Stimulated activated CD4-positive, alpha-beta T cell treated with anti-CD3 and anti-CD28 coated beads, TNF-alpha, amount 100 ng/mL, for 1 hour (primary cell): ENCODE measurements at places on chromosomes 7 and 10.

- DNase-seq: no peak
Measured at GRCh38 chr10:115094416-115095140, 1.4 kb downstream of the ATRNL1 start.

DNA sequence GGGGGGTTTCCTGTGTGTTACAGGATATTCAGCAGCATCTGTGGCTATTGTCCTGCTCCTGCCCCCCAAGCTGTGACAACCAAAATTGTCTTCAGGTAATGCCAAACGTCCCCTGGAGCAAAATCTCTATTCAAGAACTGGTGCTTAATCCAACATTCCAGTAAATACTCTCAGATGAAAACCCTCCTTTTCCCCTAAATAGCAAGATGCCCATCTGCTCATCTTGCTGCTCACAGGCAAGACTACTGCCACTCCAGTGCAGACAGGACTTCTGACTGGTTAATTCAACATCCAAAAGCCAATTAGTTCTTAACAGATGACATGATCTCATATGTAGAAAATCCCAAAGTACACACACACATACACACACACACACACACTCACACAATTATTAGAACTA is 20.5 kb upstream of the JAZF1 start:
- no peak for DNase-seq

DNA sequence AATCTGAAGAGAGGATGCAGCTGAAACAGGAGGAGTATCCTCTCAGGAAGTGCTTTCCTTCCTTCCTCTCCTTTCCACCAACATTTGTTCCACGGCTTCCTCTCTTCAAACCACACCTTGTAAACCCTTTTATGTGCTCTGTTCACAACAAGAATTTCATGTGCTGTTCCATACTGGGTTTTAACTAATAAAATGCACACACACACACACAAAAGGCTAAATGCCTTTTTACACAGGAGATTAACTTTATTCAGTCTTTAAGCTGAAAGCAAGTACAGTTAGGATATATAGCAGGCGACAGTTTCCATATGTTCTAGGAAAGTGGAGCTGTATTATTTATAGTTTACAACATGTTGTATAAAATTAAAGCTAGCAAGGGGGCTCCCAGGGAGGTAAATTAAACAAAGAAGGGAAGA is 106.7 kb downstream of the REEP3 start:
- no peak for DNase-seq

- no peak for DNase-seq
Measured at GRCh38 chr10:71332466-71332865, 13.4 kb downstream of the SLC29A3 start.

GRCh38 chr7:28083164-28083997 is 97.2 kb downstream of the JAZF1 start:
- DNase-seq: no peak

- no peak for DNase-seq
Measured at GRCh38 chr7:24213311-24213710, 70.7 kb upstream of the NPY start.

DNA sequence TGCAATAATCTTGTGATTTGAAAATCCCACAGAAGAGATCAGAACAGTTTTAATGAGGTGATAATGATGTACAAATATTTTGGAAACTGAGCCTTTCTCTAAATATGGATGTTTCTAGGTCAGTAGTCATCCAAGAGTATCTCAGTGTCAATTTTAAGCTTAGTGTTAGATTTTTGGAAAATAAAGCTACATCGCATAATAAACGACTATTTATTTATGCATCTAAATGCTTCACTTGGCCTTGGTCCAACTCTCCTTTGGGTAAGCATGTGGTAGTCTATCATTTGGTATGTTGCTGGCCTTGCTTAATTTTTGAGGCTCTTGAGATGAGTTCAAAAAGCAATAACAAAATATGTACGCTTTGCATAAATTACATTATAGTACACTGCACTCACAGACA is 5.4 kb upstream of the PPP1R9A start:
- no peak for DNase-seq

DNA sequence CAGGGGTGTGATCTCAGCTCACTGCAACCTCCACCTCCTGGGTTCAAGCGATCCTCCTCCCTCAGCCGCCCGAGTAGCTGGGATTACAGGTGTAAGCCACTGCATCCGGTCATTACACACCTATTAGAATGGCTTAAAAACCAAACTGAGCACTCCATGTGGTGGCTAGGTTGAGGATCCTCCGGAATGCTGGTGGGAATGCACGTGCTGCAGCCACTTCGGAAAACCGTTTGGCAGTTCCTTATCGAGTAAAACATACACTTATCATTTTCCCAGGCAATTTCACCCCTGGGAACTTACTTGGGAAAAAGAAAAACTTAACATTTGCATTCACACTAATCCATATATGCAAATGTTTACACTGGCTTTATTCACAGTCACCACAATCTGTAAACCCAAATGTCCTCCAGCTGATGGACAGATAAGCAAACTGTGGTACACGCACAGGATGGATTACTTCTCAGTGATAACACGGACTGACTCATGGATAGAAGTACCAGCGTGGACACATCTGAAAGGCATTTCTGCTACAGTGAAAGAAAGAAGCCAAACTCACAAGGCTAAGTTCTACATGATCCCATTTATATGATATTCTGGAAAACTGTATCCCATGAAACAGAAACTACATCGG is 20.4 kb downstream of the RFC2 start:
- DNase-seq: no peak

DNA sequence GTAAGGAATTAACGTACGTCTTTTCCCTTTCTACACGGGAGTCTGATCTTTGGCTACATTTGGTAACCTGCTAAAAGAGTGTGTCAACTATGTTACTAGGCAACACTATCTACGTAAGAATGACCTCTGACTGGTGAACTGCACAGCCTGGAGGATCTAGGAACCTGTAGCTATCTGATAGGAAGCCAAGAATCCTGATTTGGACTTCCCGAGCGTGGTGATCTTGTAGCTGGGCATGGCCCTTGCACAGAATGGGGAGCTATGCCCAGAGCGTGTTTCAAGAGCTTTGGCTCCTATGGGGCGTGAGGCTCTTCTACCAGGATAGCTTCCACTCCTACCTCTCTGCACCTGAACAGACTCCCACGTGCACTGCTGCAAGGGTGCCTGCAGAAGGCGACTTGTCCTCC is 157.5 kb downstream of the TAX1BP1 start:
- DNase-seq: no peak

GRCh38 chr7:47408675-47409074 is 173.2 kb downstream of the TNS3 start:
- DNase-seq: no peak

DNA sequence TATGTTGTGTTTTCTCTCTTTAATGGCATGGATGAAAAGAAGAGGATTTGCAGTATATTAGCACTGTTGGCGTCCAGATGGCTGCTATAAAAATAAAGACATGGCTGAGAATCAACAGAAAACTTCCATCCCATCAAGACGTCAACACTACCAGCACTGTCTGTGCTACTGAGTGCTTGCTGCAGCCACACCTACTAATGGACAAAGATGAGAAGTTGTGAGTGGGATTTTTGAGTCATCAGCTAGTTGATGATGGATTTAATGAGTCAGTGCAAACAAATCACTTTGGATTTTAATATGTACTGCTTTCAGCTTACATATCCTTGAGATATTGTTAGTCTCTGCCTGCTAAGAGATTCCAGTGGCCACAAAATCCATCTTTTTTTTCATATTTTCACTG is 631.0 kb upstream of the ANKRD30A start:
- DNase-seq: no peak

GRCh38 chr10:89466599-89467035 is 52.2 kb downstream of the IFIT5 start:
- no peak for DNase-seq

DNA sequence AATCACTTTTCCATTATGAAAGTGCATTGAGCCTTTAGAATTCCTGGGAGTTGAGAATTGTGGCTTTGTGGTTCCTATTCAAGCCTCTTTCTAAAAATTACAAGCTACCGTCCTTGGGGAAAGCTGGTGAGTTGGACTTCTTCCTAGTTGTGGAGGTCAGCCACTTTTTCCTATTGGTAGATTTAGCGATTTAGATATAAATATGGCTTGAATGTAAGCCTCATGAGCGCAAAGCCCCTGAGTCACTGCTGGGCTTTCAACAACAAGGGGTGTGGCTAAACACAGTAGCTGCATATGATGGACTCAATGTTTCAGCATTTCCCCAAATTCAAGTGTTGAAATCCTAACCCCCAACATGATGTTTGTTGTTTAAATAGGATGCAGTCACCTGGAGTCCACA is 150.0 kb upstream of the IGFBP3 start:
- DNase-seq: no peak

DNA sequence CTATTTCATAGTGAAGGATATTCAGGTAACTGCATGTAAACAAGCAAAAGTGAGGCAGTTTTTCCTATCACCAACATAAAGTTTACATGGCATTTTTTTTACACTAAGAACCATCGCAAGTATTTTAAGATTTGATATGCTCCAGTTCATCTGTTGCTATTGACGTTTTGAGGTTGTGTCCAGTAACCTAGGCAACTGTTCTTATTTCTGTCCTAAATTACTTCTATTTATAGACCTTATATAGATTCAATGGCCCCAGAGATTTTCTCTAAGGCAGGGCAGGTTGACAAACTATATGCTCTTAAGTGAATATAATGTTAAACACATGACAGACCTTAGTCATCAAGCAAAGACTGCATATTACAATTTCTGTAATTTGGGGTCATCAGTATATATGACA is 830.2 kb upstream of the LRRTM3 start:
- DNase-seq: no peak

- no peak for DNase-seq
Measured at GRCh38 chr10:1475771-1476454, 261.4 kb downstream of the ADARB2 start.
